Right ventricle myocardium superior (tissue), 1 donor: ENCODE measurements at places on chromosomes 7 and 10. TPM values are rescaled to one million over a fixed set of nuclear protein-coding genes. Genes with fewer than 3 reads are reported as not detected.
A peak's percentile ranks its signal among the peaks of the same experiment; 100 is the strongest.

Gene PALD1
- 4.6 TPM for total RNA-seq

Gene LRRC18
- total RNA-seq: not detected

Gene LIPK
- total RNA-seq: not detected

DNA sequence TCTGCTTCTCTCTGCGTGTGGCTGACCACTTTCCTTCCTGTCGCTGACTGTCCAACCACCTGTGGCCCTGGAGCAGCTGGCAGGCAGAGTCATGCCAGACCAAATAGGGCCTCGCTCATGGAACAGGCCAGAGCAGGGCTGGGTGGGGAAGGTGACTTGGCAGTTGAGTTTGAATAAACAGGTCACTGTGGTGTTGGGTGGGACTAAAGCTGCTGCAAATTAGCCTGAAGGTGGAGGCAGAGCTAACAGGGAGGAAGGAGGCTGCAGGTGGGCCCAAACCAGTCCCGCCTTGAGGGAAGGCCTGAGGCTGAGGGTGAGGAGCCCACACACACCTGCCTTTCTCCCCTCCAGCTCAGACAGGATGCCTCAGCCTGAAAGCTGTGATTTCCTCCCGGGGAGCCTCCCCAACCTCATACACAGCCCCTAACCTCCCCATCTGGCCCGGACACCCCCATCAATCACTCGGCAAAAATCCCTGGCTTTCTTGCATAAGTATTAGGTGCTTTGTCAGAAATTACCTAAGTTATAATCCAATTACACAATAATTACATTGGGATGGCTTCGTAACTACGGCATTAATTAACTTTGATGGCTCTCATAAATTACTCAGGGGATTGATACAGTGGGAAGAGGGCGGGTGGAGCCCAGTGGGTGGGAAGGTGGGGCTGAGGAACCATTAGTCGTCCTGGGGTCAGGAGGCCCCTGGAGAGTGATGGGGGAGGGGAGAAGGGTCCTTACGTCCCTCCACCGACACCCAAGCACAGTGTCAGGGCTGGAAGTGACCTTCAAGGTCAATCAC lies 97.7 kb upstream of the PCBD1 start:
- no peak for DNase-seq

GRCh38 chr10:59177031-59177797 lies 771 bp downstream of the PHYHIPL start:
- DNase-seq: no peak

DNA sequence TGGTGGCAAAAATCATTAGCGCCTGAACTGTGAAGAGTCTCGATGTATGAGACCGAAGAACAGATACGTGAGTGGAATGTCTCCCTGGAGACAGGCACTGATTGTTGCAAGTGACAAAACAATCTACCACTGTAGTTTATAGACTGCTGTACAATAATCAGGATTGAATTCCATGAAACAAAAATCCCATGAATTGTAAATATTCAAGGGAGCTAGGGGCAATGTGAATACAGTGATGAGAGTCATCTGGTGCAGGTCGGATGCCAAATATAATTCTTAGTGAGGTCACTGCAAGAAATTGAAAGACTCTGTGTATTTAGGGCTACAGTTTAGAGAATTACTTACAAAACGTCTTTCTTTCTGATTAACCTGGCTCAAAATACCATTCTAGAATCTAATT lies 594.4 kb upstream of the VSTM2A start:
- DNase-seq: no peak

- no peak for DNase-seq
Measured at GRCh38 chr10:126133906-126134656, 237.7 kb downstream of the FANK1 start.

DNA sequence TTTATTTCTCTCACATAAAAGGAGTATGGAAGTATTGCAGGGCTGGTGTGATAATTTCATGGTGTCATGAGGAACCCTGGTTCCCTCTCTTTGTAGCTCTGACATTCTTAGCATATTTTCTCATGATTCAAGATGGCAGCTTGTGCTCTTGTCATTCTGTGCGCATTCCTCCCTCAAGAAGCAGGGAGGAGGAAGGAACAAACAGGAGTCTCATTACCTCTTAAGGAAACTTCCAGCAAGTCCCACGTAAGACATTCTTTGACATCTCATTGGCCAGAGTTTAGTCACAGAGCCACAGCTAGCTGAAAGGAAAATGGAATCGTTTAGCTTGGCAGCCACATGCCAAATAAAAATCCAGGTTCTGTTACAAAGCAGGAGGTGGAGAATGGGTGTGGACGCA lies 546.8 kb downstream of the LRMDA start:
- no peak for DNase-seq

DNA sequence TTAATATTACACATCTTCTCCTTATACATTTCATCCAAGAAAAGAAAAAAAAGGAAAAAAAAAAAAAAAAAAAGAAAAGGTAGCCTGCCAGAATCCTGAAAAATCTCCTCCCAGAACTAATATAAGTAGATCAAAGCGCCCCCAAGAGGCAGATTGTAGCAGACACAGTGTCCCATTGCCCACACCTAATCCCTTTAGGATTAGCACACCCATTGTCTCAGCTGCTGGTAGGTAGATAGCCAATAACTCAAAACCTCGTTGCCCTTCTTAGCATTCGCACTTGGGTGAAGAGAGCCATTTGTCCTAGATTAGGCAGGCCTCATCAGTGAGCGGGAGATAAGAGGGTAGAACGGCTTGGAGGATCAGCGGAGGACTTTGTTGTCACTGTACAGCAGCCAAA lies 100.2 kb upstream of the SORCS1 start:
- no peak for DNase-seq

DNA sequence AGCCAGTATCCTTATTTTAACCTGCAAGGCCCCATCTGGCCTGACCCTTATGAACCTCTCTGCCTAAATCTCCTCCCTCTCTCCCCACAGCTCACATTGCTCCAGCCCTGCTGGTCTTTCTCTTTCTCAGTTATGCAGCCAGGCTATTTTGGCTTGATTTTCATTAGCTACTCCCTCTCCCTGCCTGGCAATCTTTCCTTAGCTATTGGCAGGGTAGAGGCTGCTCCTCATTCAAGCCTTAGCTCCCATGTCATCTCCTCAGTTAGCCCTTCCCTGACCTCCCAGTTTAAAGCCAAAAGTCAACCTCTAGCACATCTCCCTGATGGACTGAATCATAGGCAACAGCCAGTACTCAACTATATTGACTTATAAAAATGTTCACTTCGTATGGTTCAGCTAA lies 214.4 kb upstream of the CELF2 start:
- DNase-seq: peak; percentile 54

GRCh38 chr10:126808103-126808502 lies 97.1 kb upstream of the DOCK1 start:
- DNase-seq: no peak

DNA sequence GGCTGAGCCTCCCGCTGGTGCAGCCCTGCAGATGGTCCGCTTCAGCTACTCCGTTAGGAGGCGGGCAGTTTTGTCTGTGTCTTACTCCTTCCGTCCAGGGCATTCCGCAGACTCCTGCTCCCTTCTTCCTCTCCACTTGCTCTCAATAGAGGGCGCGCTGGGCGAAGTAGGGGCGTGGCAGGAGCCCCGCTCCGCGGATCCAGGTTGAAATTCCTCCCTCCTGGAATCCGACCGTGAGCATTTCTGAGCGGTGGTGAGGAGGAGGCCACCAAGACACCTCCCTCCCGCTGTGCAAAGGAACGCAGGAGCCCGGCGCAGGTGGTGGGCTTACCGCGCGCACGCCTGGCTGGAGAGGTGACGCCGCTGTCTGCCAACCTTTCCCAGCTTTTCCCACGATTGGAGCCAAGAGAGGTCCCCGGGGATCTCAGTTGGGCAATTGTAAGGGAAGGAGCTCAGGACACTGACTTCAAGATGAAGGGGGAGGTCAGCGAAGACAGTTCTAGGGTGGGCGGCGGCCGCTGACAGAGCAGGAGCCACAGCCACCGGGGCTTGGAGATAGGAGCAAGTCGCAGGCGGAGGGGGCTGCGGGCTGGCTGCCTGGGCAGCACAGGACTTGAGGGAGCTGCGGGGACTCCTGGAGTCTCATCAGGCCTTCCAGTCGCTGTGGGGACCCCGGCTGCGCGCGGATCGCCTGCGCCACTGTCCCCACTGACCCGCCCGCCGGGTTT lies 1011.3 kb downstream of the XPNPEP1 start:
- peak; percentile 58 for DNase-seq
